ENCODE measurements at places on chromosomes 4 and X. TPM values are rescaled to one million over a fixed set of nuclear protein-coding genes. Genes with fewer than 3 reads are reported as not detected.

Gene CXCL9
- polyA plus RNA-seq = 0.15 TPM

Gene LAMP2
- polyA plus RNA-seq = 14.1 TPM

Gene GPRASP1
- polyA plus RNA-seq = 6.6 TPM

Gene XAGE1A
- not detected for polyA plus RNA-seq

Gene GALNTL6
- 0.23 TPM for polyA plus RNA-seq

Gene GYG2
- 2.2 TPM for polyA plus RNA-seq

Gene SYNPO2
- polyA plus RNA-seq = 5.3 TPM

Gene AREG
- polyA plus RNA-seq = 0.82 TPM

Gene SMIM10L2A
- 1.6 TPM for polyA plus RNA-seq

DNA sequence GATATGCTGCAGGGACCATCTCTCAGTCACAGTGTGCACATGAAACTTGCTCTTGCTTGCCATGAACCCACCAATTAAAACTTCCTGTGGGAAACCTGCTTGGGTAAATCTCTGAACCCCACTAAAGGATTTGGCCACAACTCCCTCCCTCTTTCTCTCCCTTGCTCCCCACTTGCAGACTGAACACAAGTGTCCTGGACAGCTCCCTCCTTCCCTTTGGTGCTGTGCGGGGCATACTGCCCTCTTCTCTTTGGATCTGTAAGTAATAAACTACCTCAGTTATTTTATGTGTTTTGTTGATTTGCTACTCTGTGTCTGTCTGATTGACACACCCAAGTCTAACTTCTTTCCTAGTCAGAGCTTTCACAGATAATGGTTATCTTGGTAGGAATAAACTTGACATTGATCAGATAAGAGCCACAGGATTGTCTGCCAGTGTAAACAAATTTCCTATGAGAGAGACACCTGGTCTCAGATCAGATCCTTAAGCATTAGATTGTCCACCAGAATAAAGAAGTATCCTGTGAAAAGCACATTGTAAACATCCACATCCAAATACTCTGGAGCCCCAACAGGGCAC, 41.8 kb downstream of the SULT1E1 start:
- H3K4me1 ChIP-seq = no peaks in the 10 kb centered on the region
- H3K27ac ChIP-seq = no peak overlapping the region
- H3K4me3 ChIP-seq = no peak overlapping the region
- no peak for DNase-seq
- no peaks in the 10 kb centered on the region for H3K27me3 ChIP-seq

DNA sequence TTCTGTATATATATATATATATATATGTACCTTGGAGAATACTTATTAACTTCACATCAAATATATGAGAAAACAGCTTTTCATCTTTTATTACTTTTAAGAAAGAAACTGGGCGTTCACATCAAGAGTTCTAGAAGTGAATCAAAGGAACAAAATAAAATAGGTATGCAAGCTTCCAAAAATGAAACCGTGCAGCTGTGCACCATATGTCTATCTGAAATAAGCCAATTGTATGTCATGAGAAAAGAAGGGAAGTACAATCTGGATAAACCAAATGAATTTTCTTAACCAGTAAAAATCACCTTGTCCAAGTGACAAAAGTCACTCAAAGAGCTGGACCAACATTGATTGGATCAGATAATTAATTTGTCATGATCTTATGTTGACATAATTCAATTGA, 405.4 kb upstream of the TECRL start:
- H3K27ac ChIP-seq = no peak overlapping the region
- DNase-seq = no peak
- no peaks in the 10 kb centered on the region for H3K27me3 ChIP-seq

DNA sequence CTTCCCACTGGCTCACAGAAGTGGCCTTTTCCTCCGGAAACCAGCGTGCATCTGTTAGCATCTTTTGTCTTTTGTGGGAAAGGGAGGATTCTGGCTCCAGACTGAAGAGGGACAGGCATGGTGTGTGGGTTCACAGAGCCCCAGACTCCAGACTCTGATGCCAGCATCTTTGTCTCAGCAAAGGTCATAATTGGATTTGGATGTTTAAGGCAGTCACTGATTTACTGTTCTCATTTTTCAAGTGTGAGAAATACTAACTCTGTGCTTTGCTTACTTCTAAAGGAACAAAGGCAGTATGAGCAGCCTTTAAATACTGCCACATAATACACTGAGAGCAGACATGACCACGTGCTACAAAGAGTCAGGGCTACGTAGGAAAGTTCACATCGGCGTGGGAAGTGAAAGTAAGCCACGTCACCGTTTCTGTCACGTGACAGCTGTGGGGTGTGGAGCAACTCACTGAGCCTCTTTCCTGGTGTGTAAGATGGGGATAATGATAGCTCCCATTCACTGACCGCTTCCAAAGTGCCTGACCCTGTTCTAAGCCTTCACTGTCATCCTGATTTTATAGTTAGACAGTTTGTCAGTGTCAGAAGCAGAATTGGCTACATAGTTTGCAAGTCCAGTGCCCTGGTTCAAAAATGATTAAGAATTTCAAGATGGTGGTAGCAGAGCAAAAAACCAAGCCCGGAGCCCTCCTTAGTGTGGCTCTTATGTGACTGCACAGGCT, 24.8 kb upstream of the TMSB4X start:
- H3K4me1 ChIP-seq = peaks cover 9% of the 10 kb centered on the region
- H3K4me3 ChIP-seq = no peak overlapping the region
- H3K27me3 ChIP-seq = no peaks in the 10 kb centered on the region

DNA sequence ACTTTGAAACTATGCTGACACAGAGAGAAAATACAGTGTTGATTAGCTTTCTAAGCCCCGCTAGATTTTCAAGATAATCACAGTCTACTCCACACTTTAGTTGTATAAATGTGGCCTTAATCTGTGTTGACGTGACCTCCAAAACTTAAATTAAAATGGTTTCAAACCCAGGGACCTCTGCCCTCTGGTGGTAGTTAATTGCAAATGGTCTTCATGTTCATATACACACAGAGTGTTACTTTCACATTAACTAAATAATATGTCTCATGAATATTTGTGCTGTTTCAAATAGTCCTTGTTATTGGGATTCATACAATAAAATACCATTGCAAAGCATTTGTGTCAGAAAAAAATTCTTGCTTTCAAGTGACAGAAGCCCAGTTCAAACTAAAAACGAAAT, 64.3 kb downstream of the TASL start:
- H3K4me3 ChIP-seq = no peak overlapping the region
- H3K36me3 ChIP-seq = no peaks in the 10 kb centered on the region
- no peak overlapping the region for H3K27ac ChIP-seq

- peaks cover 5% of the 10 kb centered on the region for H3K4me1 ChIP-seq
- H3K27me3 ChIP-seq = no peaks in the 10 kb centered on the region
- H3K27ac ChIP-seq = no peak overlapping the region
- no peaks in the 10 kb centered on the region for H3K36me3 ChIP-seq
Observed at GRCh38 chr4:147777456-147778091, 45.7 kb downstream of the ARHGAP10 start.

DNA sequence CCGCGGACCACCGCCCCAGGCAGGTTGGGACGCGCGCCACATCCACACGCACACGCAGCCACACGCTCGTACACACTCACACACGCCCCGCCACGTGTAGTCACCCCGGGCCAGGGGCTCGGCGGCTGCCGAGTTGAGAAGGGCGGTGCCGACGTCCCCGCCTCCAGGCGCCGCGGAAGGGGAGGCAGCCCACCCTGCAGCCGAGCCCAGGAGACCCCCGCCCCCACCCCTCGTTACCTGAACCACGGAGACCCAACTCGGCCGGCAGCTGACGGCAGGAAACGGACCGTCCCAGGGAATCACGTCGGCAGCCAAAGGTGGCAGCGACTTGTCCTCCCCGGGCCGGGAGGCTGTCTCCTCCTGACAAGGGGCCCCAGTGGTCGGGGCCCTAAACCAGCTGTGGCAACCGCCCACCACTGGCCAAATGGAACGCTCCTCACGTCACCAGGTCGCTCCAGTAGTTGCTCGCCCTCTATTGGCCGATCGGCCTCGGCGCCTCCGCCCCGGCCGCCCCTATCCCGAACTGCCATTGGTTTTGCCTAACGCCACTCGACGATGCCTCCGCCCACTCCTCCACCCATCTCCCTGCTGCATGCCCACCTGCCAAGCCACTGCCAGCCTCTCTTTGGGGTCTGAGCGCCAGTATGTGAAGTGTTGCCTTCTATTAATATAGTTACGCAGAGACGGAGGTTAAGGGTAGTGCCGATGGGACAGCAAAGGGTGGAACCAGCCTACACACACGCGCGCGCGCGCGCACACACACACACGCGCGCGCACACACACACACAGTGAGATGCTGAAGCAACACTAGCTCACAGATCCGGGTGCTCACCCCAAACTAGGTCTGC, at the start of gene ZDHHC9:
Gene ZDHHC9, minus strand, starts transcription at position 428 of the 848 bp plus-strand sequence. CDS start 1,941 bp downstream, outside the sequence.
- peak; percentile 87 for DNase-seq
- no peaks in the 10 kb centered on the region for H3K4me1 ChIP-seq
- H3K4me3 ChIP-seq = peak within 1 kb of the TSS; percentile 44
- no peaks in the 10 kb centered on the region for H3K27me3 ChIP-seq
- H3K36me3 ChIP-seq = no peaks in the 10 kb centered on the region

GRCh38 chrX:155959018-155959587, 38.4 kb upstream of the IL9R start:
- H3K36me3 ChIP-seq = no peaks in the 10 kb centered on the region
- no peak overlapping the region for H3K4me3 ChIP-seq
- no peak overlapping the region for H3K27ac ChIP-seq
- no peak for DNase-seq
- H3K27me3 ChIP-seq = no peaks in the 10 kb centered on the region

DNA sequence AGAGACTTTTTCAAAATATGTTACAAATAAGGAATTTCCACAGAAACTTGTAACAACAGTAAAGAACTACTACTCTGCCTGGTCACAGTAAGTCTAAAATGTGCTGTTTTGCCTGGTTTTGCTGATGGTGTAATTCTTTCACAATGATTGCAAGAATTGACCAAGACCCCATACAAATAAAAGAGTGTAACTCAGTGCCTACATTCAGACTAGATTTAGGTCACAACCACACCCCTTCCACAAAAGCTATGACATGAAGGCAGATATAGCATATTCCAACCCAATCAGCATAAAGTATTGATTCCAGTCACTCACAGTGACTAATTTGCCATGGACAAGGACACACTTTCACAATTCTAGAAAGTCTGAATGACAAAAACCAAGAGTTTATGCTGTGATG, 53.7 kb upstream of the TMPRSS11F start:
- H3K36me3 ChIP-seq = no peaks in the 10 kb centered on the region
- no peaks in the 10 kb centered on the region for H3K4me1 ChIP-seq
- no peak for DNase-seq

DNA sequence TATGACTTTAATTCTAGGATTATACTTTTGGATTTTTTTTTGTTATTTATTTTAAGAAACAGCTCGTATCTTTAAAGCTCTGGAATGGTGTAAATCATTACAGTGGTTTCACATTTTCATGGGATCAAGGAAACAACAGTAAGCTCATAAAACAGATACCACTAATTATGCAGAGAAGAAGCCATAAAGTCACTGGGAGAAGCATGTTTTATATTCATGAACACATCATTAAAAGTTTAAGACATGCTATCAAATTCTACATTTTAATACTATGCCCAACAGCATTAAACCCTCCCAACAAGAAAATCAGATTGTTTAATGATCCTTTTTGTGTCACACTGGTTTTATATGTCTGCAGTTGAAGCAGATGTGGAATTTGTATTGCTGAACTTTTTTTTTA, 149.9 kb downstream of the FBXO8 start:
- H3K4me3 ChIP-seq = no peak overlapping the region
- H3K4me1 ChIP-seq = no peaks in the 10 kb centered on the region
- DNase-seq = no peak
- H3K27me3 ChIP-seq = no peaks in the 10 kb centered on the region

DNA sequence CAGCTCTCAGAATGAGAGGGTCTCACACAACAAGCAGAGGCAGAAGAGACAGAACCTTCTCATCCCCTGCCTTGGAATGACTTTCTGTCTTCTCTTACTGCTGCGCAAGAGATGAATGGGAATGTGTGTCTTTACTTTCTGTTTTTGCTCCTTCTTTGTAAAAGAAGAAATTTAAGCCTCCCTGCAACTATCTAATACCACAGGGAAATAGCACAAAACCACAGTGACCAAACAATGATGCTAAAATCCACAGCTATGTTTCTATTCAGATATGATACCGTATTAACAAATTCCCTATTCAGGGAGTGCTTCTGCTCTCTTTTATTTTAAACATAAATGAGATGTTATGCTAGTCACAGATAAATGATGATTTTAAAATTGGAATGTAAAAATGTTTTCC, 173.8 kb upstream of the RAI2 start:
- H3K4me1 ChIP-seq = no peaks in the 10 kb centered on the region
- no peaks in the 10 kb centered on the region for H3K27me3 ChIP-seq
- H3K36me3 ChIP-seq = no peaks in the 10 kb centered on the region
- DNase-seq = no peak

Measured in pancreas (tissue), 10 donors.